Endothelial cell of umbilical vein (primary cell): ENCODE measurements at places on chromosomes 16 and 17.

GRCh38 chr16:2470603-2471015 lies 488 bp upstream of the NTN3 start:
- no peak for DNase-seq

DNA sequence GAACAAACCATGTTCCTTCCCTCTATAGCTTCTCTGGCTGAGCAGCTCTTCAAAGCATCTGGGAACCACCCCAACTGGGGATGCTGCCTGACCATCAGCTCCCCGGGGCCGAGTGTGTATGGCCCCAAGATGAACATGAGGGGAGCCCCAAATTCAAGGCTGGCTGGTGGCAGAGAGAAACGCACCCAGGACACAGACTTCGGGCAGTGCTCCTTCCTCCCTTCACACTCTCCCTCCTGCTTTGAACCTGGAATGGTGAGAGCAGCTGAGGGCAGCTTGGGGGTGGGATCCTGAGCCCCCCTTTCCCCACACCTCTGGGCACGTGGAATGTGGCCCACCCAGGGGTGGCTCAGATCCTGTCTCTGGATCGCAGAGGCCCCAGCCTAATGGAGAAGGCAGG lies 17.2 kb downstream of the TLE7 start:
- DNase-seq, result no peak

- DNase-seq, result peak; percentile 94
Measured at GRCh38 chr17:80789356-80789902, 202.2 kb upstream of the CHMP6 start.

- no peak for DNase-seq
Measured at GRCh38 chr17:79457889-79458288, 153.0 kb downstream of the RBFOX3 start.

GRCh38 chr16:68935008-68935407 lies 91.7 kb downstream of the TANGO6 start:
- DNase-seq, result no peak

DNA sequence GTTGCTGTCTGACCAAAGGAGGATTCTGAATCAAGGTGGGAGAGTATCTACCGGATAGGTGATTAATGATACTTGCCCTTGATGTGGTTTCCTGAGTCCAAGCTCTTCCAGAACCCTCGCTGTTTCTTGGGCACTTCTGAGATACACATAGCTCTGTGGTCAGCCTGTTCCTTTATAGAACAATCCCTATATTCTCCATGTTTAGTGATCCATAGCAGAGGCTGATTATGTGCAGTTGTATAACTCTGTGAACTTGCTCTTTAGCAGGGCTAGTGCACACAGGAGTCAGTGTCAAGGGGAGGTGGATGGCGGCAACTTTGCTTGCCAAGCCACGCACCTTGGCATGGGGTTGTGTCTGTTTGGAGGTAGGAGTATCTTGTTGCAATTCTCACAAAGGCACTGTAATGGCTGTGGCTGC lies 36.1 kb downstream of the ARL4D start:
- DNase-seq, result no peak

GRCh38 chr17:7404737-7405349 lies 946 bp upstream of the TMEM256 start:
- peak; percentile 41 for DNase-seq

- DNase-seq, result no peak
Measured at GRCh38 chr16:695355-696089, 5.3 kb upstream of the WDR24 start.

- no peak for DNase-seq
Measured at GRCh38 chr17:17455173-17455572, 21.6 kb upstream of the MED9 start.

GRCh38 chr17:57467226-57467625 lies 210.9 kb downstream of the MSI2 start:
- DNase-seq, result no peak

DNA sequence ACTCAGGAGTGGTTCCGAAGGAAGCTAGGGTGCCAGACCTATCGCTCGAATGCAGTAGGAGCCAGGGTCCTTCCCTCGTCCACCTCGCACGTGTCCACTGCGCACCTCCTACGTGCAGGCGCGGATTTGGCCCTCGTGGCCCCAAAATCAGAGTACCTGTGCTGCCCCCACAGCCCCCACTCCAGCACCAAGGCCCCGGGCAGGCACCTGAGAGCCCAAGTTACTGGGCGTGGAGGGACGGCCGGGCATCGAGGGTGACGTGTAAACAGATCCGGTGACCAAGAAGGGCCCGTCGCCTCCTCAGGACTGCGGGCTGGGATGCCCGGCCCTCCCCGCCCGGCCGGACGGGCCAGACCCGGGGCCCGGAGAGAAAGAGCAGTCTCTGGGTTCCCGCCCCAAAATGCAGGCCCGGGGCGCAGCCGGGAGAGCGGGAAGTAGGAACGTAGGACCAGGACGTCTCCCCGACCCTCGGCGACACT lies 492 bp downstream of the SLC25A39 start:
- no peak for DNase-seq

- DNase-seq, result no peak
Measured at GRCh38 chr16:85555719-85556455, 57.2 kb upstream of the GSE1 start.

DNA sequence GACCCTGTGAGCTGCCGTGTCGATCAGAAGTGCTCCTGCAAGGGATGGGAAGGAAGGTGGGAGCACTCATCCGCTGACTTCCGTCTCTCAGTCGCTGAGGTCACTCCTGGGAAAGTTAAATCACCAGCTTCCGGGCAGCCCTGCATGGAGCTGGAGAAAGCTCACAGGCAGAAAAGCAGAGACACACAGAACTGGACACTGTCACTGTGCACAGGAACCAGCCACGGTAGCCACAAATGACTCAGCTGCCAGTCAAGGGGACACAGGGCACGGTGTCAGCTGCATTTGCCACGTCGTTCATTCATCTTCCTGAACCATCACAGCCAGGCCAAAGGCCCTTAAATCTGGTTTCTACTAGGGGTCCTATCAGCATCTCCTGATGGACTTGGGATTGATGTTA lies 226.4 kb upstream of the PSMD7 start:
- no peak for DNase-seq

DNA sequence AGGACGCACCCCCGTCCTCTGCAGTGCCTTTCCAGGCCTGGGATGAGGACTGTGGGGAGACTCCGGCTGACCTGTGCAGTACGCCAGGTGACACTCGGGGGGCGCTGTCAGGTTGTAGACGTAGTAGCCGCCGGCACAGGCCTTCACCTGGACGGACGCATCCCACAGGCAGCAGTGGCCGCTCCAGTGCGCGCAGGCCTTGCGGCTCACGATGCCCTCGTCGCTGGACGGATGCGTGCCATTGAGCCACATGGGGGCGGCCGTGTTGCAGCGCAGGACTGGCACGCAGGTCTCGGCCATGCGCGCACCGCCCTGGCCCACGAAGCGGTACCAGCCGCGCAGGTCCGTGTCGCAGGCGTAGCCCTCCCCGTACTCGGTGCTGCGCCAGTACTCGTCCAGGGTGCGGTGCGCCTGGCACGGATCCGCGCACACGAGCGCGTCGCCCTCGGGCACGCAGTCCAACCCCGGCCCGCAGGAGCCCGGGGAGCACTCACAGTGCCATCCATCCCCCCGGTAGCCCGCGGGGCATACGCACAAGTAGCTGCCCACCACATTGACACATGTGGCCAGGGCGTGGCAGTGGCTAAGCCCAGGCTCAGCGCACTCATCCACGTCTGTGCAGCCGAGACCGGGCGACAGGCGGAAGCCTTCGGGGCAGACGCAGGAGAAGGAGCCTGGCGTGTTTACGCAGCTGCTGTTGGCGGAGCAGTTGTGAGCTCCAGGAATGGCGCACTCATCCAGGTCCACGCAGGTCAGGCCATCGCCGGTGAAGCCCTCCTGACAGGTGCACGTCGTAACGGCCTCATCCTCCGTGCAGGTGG lies 3.9 kb downstream of the UMOD start:
- no peak for DNase-seq

- DNase-seq, result no peak
Measured at GRCh38 chr17:58275417-58275816, 5.3 kb downstream of the MPO start.

- DNase-seq, result no peak
Measured at GRCh38 chr16:3173892-3174617, 13.9 kb upstream of the OR1F1 start.

DNA sequence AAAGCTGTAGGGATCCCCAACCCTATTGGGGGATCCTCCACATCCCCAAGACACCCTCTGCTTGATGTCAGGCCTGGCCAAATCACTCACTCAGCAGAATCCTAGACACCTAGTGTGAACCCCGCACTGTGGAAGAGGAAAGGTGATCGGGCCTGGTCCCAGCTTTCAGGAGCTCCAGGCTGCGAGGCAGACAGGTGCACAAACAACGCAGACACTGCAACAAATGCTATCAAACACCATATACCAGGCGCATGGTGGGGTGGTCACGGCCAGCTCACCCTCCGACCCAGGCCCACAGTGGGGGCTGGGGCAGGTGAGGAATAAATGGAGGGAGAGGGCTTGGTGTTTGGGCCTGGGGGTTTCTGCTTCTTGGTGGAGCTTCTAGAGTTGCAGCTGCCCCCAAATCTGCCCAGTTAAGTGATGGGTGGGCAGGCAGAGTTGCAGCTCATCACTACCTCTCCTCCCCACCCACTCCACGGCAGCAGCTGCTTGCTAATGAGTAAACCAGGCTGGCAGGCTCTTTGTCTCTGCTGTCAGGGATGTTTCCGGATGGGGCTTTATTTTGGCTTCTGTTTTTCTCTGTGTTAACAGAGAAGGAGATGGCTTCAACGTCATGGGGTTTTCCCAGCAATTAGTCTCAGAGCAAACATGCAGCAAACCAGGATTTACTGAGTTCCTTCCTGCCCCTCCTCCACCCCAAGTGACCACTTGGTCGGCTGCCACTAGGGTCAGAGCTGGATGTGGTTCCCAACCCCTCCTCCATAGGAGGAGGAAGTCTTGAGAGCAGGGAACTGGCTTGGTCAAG lies 46.6 kb downstream of the PECAM1 start:
- peak; percentile 99 for DNase-seq

- peak; percentile 52 for DNase-seq
Measured at GRCh38 chr16:84482001-84482891, 22.2 kb downstream of the MEAK7 start.

- no peak for DNase-seq
Measured at GRCh38 chr17:8896641-8897635, 29.5 kb upstream of the PIK3R6 start.

DNA sequence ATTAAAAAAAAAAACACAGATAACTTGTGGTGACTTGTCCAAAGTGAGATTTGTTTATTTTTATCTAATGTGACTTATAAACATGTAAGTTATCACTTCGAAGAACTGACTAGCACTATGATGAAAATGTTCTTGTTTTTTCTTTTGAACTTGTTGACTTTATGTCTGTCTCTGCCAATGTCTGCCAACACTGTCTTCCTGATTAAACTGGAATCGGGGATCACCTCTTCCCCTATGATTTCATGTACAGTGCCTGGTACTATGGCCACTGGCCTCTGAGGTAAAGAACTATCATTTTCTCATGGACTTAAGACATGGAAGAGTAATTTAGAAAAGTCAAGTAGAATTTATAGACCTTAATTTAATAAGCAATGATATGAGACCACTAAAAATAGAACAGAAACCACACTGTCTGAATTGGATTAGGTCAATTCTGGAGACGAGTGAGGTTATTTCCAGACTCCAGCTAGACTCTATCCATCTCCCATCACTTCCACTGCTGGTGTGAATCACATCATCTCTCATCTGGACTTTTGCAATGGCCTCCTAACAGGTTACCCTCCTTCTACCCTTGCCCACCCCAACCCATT lies 8.9 kb downstream of the C17orf78 start:
- peak; percentile 33 for DNase-seq

DNA sequence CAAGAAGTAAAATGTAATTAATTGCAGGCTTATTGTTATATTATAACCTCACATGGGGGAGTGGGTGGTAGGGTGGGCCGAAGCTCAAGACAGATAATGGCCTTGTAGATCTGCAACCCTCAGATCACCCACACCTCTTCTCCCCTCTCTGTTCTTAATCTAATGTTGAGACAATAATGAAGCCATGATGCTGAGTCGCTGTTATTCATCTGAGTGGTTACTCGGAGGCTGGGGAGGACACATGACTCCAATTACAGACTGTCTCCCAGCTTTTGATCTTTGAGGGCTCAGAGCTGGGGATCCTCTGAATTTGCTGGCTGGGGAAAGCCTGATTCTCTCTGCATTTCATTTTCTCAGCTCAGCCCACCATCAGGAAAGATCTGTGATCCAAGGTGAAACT lies 275.3 kb downstream of the SHISA9 start:
- DNase-seq, result no peak

GRCh38 chr16:66603537-66604375 lies 748 bp upstream of the CMTM3 start:
- DNase-seq, result peak; percentile 61

DNA sequence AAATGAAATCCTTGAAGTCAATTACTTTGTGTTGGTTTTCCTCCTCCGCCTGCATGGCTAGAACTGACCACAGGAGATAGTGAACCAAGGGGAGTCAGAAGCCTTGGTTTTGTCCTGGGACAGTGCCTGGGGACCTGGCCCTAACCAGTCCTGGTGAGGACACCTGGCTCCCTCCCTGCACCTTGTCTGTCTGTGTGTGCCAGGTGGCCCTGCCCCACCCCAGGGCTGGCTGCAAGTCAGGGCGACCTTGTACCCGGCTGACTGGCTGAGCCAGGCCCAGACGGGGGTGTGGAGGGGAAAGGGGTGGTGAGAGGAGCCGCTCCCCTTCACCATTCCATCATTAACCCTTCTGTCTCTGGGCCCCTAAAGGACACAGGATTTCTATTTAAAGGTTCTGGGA lies 3.4 kb downstream of the RAPGEFL1 start:
- DNase-seq, result no peak

DNA sequence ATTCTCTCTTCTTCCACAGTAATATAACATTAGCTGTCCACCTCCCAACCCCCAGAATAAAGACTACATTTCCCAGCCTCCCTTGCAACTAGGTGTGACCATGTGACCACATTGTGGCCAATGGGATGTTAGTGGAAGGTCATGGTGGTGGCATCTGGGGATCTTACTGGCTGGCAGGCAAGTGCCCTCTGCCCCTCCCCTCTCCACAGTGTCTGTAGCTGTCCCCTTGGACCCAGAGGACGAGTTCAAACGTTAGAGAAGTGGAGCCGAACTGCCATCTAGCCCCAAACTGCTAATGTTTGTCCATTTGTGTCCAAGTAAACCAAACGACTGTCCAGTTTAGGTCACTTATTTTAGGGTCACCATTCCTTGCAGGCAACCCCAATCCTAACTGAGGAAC lies 26.6 kb upstream of the KCNG4 start:
- peak; percentile 71 for DNase-seq

DNA sequence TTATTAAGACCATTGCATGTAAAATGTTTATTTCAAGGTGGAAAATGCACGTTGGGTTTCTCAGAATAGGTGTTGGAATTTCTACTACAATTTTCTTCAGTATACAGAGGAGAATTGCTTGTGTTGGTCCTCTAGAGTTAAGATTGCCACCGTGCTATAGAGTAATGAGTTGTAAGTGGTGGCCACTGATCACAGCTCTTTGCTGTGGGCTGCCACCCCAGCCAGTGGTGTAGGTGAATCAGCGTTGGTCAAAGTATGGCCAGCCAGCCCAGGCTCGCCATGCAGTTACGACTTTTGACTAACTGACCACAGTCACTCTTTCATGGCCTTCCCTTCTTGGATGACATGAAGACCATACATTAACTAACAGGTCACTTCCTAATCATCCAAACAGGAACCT lies 12.6 kb upstream of the PRKAR1A start:
- DNase-seq, result no peak
